ENCODE measurements at places on chromosomes 5 and 9. TPM values are rescaled to one million over a fixed set of nuclear protein-coding genes. Genes with fewer than 3 reads are reported as not detected.

SPATA31D4 gene
- total RNA-seq = not detected

SLC34A1 gene
- total RNA-seq = 0.27 TPM

DNA sequence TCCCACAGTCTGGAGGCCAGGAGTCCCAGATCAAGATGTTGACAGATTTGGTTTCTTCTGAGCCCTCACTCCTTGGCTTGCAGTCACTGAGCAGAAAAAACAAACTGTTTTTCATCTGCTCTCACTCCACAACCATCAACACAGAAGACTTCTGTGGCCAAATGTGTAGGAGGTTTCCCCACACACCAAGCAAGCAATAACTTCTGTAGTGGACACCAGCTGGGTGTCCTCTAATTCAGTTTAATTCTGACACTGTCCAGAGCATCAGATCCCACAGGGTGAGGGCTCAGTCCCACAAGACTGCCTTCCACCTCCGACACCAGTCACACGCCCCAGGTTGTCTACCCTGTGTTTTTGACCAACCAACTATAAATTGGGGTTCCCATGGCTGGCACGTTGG, 209.9 kb downstream of the AOPEP start:
- H3K27me3 ChIP-seq = no peaks in the 10 kb centered on the region
- peaks cover 9% of the 10 kb centered on the region for H3K4me1 ChIP-seq
- no peak overlapping the region for H3K27ac ChIP-seq
- H3K4me3 ChIP-seq = no peak overlapping the region
- no peaks in the 10 kb centered on the region for H3K36me3 ChIP-seq
- no peak for DNase-seq

DNA sequence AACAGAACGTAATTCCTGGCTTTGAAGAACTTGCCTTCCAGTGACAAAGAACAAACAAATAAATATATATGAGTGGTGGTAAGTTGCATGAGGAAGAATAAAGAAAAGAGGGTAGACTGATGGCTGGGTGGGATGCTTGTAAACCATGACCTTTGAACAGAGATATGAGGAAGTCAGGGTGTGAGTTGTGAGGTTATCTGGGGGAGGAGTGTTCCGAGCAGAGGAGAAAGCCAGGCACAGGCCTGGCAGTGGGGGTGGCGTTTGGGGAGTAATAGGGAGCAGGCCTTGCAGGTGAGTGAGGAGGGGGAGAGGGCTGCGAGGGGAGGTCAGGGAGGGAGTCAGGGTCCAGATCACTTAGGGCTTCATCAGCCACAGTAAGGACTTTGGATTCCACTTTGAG, 213.4 kb downstream of the PTTG1 start:
- H3K4me1 ChIP-seq = no peaks in the 10 kb centered on the region
- no peak overlapping the region for H3K4me3 ChIP-seq
- H3K36me3 ChIP-seq = no peaks in the 10 kb centered on the region
- H3K27me3 ChIP-seq = no peaks in the 10 kb centered on the region

- no peaks in the 10 kb centered on the region for H3K36me3 ChIP-seq
- no peak overlapping the region for H3K27ac ChIP-seq
- H3K4me3 ChIP-seq = no peak overlapping the region
- H3K4me1 ChIP-seq = peaks cover 10% of the 10 kb centered on the region
- no peaks in the 10 kb centered on the region for H3K27me3 ChIP-seq
These were observed 14.8 kb upstream of the SLC25A51 start for GRCh38 chr9:37918665-37919170.

DNA sequence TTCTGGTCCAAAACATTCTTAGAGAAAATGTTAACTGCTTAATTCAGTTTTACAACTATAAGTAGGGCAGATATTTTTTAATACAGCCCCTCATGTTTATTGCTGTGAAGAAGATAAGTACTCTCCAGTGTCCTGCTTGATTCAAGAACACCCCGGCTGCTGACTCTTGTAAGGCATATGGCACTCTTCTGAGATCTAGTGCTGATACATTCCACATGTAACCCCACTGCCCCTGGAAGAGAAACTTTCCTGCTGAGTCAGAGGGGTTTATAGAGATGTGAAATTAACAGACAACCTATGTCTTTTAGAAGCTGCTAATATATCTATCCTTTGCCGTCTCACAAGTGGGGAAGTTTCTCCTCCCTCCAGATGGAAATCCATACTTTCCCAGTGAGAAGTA, 1.0 kb upstream of the MINAR2 start:
- H3K27ac ChIP-seq = no peak overlapping the region
- H3K4me3 ChIP-seq = no peak overlapping the region
- no peak for DNase-seq
- no peaks in the 10 kb centered on the region for H3K27me3 ChIP-seq
- no peaks in the 10 kb centered on the region for H3K4me1 ChIP-seq
- H3K36me3 ChIP-seq = no peaks in the 10 kb centered on the region

GRCh38 chr5:100165309-100165708, 369.9 kb upstream of the FAM174A start:
- no peak for DNase-seq
- no peak overlapping the region for H3K27ac ChIP-seq

DNA sequence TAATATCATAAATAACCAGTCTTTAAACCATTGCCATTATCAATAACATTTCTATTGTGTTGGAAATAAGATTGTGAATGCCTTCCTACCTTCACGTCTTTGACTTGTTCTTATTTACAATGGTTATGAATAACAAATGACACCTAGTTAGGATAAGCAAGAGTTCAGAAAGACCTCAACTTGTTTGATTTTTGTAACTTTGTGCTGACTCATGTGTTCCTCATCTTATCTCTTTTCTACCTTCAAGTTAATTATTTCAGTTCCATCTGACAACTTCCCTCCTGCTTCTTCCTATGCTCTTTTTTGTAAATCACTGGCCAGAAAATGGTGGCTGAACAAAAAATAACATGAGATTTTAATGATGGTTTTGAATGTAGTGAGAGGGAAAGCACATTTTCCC, 538.5 kb upstream of the TUSC1 start:
- H3K4me3 ChIP-seq = no peak overlapping the region
- no peak for DNase-seq
- H3K27ac ChIP-seq = no peak overlapping the region
- no peaks in the 10 kb centered on the region for H3K27me3 ChIP-seq
- H3K36me3 ChIP-seq = no peaks in the 10 kb centered on the region
- no peaks in the 10 kb centered on the region for H3K4me1 ChIP-seq

- H3K4me3 ChIP-seq = no peak overlapping the region
- no peaks in the 10 kb centered on the region for H3K36me3 ChIP-seq
- no peak for DNase-seq
- H3K4me1 ChIP-seq = peaks cover 28% of the 10 kb centered on the region
- H3K27me3 ChIP-seq = no peaks in the 10 kb centered on the region
These were observed 118.0 kb downstream of the PRKACG start for GRCh38 chr9:68895741-68896478.

GRCh38 chr9:129500863-129501770, 119.8 kb downstream of the C9orf50 start:
- H3K27ac ChIP-seq = peak overlapping the region; percentile 28
- no peak for DNase-seq
- peaks cover 4% of the 10 kb centered on the region for H3K4me1 ChIP-seq
- H3K4me3 ChIP-seq = no peak overlapping the region
